PC-9 (cell line): ENCODE measurements at places on chromosomes 1 and 21. TPM values are rescaled to one million over a fixed set of nuclear protein-coding genes. Genes with fewer than 3 reads are reported as not detected.

DNA sequence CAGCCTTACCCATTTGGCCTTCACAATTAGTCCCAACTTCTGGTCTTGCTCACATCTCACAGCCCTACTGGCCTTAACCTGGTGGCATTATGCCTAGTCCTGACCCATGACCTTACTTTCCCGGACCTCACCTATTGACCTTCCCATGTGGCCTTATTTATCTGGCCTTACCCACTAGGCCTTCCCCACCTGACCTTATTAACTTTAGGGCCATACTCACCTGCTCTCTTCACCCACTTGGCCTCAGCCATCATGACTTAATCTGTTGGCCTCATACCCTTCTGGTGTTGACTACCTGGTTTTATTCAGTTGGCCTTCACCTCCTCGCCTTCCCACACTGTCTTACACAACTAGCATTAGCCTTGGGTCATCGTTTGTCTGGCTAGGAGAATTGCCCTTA, 35.7 kb downstream of the EXOC8 start:
- no peak for DNase-seq

GRCh38 chr1:156682166-156682890, 5.1 kb upstream of the NES start:
- no peak for DNase-seq

- DNase-seq: peak; percentile 53
Measured at GRCh38 chr1:65309304-65310077, at the start of gene DNAJC6. DNAJC6 (plus strand) TSS chr1:65309543; CDS start chr1:65309746, 203 bp downstream.

DNA sequence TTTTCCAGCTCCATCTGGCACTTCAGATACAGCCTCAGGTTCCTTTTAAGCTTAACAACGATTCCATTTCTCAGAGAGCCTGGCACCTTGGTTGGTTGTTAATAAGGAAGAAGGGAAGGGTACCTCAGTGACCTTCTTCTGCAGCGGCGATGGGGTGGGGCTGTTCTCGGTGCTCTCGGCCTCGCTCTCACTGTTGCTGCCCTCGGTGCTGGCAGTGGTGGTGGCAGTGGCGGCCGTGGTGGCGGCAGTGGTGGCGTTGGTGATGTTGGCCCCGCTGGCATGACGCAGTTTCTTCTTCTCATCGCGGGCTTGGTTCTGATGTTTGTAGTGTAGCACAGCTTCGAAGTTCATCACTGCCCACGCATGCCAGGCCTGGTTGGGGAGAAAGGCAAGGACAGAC, 30.7 kb upstream of the EXOSC10 start:
- no peak for DNase-seq

- DNase-seq: peak; percentile 1
Measured at GRCh38 chr21:16084776-16085364, 355.1 kb downstream of the USP25 start.

DNA sequence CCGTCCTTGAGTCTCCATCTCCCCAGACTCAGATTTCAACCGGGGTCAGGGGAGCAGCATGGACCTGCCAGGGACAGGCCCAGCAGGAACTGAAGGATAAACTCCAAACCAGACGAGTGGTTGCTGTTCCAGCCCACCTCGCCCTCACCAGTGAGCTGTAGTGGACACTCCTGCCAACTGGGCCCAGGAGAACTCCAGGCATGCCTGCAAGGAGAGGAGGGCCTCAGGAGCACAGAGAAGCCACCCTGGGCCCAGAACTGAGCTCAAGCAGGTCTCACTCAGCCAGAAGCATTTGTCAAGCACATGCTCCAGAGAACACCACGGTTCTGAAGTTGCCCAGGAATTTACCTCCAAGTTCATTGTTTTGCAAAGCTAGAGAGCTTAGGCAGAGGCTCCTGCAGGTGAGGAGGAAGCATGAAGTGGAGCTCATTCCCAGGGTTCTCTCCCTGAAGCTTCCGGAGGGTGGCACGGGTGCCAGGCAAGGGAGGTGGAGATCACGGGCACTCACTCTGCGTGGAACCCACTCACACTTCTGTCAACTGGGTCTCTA, 61.0 kb downstream of the MATN1 start:
- no peak for DNase-seq

The CATSPERE gene
- 0.30 and 1.2 TPM in 2 replicates for total RNA-seq

The RNF220 gene
- 82.9 and 86.3 TPM in 2 replicates for total RNA-seq
